ENCODE measurements at places on chromosomes 13 and 19.

- no peak for DNase-seq
These were observed 7.8 kb upstream of the SYCN start for GRCh38 chr19:39211731-39212374.

DNA sequence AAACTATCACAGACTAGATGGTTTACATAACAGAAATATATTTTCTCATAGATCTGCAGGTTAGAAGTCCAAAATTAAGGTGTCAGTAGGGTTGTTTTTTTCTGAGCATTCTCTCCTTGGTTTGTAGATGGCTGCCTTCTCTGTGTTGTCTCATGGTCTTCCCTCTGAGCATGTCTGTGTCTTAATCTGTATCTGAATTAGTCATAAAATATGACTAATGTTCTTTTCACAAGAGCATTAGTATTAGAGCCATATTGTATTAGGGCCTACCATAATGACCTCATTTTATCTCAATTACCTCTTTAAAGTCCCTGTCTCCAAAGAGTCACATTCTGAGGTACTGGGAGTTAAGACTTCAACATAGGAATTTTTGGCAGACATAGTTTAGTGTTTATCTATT, 77.2 kb upstream of the OBI1 start:
- DNase-seq, result no peak

- DNase-seq, result no peak
These were observed at the start of gene GPR18 for GRCh38 chr13:99258210-99258860. Gene GPR18 (minus strand): TSS chr13:99258379. CDS start chr13:99255872, 2,507 bp downstream.

- no peak for DNase-seq
These were observed 4.6 kb downstream of the FARP1 start for GRCh38 chr13:98147521-98147920.

DNA sequence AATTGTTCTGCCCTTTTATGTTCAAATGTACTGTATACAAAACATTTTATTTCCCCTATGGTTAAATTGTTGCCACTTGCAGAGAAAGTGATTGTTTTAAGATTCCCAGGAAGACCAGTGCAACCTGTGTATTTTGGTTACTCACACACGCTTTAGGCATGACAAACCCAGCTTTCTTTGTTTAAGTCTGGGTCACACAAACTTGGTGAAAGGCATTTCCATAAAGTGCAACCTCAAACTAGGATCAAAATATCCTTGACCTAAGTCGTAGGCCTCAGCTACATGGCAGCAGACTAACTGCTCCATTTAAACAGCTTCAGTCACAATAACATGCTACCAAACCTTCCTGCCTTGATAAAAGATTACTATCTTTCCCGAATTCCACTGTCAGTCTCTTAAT, 639.0 kb upstream of the PRR20A start:
- DNase-seq, result no peak

DNA sequence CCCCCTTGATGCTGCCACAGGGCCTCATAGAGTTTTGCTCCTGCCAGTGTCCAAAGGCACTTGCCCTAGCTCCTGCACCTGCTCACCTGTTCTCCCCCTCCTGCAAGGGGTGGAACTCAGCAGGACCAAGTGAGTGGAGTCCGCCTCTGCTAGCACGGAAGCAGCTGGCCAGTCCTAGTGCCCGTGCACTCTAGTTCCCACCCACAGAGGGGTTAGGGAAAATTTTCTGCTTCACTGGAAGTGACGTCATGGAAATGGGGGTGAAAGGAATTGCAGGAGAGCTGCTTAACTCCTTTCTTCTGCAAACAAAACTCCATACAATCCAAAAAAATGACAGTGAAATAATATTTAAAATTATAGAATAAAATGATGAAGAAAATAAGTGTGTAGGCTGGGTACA, 609.7 kb upstream of the SLITRK1 start:
- no peak for DNase-seq

- no peak for DNase-seq
These were observed 114.2 kb downstream of the NUFIP1 start for GRCh38 chr13:44874886-44875630.

DNA sequence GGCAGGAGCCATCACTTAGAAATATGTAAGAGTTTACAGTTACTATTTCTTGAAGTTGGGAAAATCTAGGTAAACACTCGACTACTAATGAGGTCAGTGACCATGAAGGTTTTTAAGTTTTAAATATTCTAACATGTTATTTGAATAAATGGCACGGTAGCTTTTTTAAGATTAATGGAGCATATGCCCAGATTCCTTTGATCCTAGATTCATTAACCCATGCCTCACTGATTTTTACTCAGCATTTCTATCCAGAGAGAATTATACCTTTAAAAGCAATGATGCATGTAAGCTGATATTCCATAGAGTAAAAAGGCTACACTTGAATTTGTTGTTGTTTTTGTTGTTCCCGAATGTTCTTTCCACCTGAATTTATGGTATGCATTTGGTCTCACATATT, 541.4 kb downstream of the DACH1 start:
- no peak for DNase-seq

DNA sequence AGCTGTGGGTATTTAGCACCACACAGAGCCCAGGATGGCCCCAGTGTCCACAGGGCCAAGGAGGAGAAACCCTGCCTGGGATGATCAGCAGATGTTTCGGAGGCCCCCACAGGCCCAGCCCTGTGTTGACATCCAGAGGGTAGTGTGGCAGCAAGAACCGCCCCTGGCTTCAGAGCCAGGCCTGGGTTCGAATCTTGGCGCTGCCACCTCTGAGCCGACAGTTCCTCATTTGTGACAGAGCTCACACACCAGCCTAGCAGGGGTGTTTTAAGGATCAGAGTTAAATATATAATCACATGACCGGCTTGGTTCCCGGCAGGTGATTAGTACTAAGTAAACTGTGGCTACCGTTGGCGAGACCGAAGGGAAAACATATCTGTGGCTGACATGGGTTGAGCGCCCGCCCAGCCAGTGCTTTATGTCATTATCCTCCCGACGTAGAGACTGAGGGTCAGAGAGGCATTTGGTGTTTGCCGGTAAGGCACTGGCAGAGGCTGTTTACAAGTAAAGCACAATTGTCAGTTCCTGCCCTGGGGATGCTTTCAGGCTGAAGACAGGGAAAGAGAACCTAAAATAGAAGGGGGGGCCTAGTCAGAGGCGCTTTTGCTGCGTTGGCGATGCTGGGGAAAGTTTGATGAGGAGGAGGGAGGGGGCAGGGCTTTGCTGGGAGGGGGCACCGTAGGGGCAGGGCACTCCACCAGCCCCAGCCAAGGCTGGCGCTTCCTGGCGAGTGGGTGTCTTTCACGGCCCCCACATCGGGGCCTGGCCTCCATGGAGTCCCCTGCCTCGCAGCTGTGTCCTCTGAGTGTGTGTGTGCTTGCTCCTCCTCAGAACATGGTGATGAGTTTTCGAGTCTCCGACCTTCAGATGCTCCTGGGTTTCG, 4.8 kb downstream of the PIAS4 start:
- no peak for DNase-seq

GRCh38 chr19:42278452-42279154, 9.6 kb downstream of the CIC start:
- no peak for DNase-seq

DNA sequence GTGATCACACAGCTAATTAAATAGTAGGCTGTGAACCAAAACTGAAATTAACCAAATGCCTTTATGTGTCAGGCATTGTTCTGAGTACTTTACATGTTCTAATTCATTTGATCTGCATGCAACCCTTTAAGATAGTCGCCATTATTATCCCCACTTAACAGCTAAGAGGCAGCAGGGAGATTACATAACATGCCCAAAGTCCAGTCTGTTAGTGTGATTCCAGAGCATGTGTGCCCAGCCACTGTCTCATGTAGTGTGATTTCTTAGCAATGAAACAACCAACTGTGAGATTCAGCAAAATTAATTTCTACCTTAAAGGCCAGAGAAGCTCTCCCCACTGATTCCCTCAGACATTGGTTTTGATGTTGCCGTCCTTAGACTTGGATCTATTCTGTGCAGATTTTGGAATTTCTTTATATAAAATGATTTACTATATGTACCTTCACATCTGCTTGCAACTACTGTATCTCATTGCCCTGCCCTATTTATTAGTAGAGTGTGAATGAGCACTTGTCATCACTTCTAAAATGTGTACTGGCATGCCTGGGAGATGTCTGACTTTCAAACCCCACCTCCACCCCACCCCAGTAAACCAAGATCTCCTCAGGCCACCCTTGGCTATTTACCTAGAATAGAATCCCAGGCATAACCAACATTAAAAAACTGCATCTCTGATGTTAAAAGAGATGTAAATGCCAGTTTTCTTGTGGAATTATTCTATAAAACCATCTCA, 41.2 kb downstream of the POLR1D start:
- no peak for DNase-seq

GRCh38 chr19:8045872-8046568, 6.5 kb upstream of the CCL25 start:
- DNase-seq, result no peak

GRCh38 chr13:47893527-47893926, 107.5 kb downstream of the SUCLA2 start:
- no peak for DNase-seq

GRCh38 chr13:40352380-40352778, 314.1 kb downstream of the FOXO1 start:
- no peak for DNase-seq

- DNase-seq, result no peak
These were observed 578.7 kb downstream of the DIAPH3 start for GRCh38 chr13:59584761-59585670.

DNA sequence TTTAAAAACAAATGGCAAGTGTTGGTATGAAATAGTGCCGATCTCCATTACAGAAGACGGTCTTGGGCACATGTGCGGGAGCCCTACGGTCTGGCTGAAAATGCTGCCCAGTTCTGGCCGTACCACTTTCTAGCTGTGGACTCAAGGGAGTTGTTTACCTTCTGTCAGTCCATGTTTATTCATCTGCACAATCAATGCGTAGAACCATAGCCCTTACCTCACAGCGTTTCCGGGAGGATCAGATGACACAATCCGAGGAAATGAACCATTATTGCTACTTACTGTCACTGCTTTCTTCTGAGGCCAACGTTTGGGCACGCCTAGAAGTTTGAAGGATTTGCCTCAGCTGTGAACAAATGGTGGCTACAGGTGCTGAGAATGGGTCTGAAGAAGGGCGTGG, 31.2 kb downstream of the GADD45B start:
- no peak for DNase-seq

DNA sequence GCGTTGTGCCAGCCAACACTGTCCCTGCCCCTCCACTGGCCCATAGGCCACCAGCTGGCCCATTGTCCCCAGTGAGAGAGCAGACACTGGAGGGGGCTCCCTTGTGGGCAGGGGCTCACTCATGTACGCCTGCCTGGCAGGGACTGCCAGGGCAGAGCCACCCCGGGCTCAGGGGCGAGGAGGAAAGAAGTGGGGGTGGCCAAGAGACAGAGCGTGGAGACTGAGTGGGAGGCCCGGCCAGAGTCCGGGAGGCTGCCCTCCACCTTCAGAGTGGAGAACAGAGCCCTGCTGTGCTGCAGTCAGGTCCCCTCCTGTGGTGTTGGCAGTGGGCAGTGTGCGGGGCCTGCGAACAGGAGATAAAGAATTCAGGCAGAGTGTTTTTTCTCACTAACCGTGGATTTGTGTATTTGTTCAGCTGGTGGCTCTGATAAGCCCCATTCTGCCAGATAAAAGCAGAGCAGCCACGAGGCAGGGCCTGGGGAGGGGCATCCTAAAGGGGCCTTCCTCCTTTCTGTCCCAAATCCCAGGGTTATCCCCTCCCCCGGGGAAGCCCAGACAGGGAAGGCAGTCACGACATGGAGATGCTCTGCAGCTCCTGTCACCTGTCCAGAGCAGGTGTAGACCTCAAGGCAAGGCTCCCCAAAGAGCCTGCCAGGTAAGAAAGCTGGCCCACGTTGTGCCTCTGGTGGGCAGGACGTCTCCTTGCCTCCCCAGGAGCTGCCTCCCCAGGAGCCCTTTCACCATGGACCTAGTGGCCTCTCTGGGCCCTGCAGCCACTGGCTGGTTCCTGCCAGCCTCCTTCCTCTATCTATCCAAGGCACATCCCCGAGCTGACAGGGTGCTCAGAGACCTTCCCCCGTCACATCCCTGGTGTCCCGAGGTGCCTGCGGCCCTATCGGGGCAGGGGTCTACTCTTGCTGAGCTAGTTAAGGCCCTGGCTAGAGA, 33.0 kb downstream of the LYL1 start:
- no peak for DNase-seq

DNA sequence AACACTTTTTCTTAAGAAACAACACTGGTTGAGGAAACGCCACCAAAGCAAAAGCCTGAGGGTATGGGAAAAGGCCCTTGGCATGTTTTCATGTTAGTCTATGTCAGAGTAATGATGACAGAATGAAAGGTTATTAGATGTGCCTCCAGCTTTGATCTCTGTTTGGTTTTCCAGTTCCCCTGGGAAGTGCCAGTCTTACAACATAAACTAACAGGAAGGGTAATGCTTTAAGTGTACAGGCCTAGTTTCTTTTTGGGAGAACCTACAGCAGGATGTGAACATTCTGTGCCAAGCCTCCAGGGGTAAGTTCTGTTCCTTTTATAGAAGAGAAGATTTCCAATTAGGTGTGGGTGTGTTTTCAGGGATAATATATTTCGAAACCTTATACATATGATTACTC, 121.7 kb downstream of the FNDC3A start:
- no peak for DNase-seq

DNA sequence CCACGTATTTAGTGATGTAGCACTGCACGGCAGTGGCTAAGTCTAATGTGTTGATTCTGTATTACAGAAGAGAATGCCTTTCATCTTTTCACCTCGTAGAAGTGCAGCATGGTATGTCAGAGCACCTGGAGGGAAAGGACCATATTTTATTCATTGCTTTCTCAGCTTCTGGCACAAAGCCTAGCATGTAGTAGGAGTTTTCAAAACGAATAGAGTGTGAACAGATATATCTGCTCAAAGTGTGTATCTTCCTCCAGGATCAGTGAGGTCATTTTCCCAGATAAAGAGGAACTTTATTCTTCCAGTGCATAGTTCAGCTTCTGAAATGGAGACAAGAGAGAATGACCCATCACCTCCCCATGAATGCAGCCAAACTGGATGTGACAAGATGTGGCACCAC, 21.2 kb upstream of the PCDH8 start:
- DNase-seq, result no peak

GRCh38 chr13:52896827-52897659, 48.6 kb upstream of the PCDH8 start:
- no peak for DNase-seq

All from GM12864 (cell line).